GM12891 (cell line): ENCODE measurements at places on chromosomes 7 and 10.

GRCh38 chr10:775245-776075, 86.0 kb upstream of the DIP2C start:
- DNase-seq, result no peak

- no peak for DNase-seq
Measured at GRCh38 chr10:100025576-100025975, 15.8 kb upstream of the DNMBP start.

- DNase-seq, result no peak
Measured at GRCh38 chr10:78634389-78634815, 434.4 kb upstream of the ZMIZ1 start.

DNA sequence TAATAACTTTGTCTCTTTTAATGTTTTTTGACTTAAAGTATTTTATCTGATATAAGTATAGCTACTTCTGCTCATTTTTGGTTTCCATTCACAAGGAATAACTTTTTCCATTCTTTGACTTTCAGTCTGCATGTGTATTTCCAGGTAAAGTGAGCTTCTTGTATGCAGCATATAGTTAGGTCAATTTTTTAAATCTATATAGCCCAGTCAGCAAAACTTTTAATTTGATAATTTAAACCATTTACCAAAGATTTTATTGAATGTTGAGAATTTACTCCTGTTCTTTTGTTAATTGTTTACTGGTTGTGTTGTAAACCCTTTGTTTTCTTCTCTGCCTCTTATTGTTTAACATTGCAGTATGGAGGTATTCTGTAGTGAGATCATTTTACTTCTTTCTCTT, 696.9 kb upstream of the LRRTM3 start:
- no peak for DNase-seq

GRCh38 chr7:4638781-4639575, 43.1 kb upstream of the FOXK1 start:
- no peak for DNase-seq

DNA sequence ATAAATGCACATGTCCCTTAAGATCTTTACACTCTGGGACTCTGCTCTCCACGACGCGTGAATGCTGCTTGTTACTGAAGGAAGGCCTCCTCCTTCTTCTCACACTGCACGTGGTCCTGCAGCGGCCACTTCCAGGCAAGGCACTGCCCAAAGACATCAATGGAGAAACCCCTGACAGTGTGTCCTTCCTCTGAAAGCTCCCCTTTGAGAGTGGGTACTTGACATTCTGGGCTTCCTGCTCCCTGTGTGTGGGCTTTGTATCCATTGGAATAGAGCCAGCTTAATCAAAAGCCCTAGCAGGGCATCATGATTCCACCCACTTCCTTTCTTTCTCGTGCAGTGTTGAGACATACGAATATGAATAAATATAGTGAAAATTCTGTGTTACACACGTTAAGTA, 69.7 kb upstream of the STK17A start:
- DNase-seq, result no peak

- DNase-seq, result no peak
Measured at GRCh38 chr10:62728479-62728878, 76.0 kb upstream of the ADO start.

DNA sequence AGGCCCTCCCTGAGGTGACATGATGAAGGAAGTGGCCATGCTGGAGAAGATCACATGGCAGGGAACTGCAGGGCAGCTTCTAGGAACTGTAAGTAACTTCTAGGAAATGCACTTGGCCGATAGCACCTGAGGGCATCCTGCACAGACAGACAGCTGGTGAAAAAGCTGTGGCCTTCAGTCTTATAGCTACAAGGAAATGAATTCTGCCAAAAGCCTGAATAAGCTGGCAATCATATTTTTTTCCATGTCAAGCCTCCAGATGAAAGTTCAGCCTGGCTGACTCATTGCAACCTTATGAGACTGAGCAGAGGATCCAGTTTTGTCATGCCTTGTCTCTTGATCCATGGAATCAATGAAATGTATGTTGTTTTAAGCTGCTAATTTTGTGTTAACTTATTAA, 91.1 kb upstream of the CACNA2D1 start:
- DNase-seq, result no peak

DNA sequence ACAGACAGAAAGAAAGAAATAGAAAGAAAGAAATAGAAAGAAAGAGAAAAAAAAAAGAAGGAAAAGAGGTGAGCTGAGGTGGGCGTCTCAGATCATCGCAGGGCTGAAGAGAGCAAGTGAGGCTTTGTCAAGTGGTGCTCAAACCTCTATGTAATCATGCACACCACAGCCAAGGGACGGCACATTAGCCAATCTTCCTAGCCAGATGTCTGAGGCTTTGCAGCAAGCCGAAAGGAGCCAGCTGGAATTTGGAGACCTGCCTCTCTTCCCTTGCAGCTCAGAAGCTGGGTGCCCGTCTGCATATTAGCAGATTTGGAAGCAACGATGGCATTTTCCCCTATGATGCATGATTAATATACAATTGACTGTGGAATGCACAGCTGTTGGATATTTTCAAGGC, 52.5 kb downstream of the ADRA2A start:
- DNase-seq, result no peak

- no peak for DNase-seq
Measured at GRCh38 chr7:22167482-22167881, 189.5 kb downstream of the RAPGEF5 start.

DNA sequence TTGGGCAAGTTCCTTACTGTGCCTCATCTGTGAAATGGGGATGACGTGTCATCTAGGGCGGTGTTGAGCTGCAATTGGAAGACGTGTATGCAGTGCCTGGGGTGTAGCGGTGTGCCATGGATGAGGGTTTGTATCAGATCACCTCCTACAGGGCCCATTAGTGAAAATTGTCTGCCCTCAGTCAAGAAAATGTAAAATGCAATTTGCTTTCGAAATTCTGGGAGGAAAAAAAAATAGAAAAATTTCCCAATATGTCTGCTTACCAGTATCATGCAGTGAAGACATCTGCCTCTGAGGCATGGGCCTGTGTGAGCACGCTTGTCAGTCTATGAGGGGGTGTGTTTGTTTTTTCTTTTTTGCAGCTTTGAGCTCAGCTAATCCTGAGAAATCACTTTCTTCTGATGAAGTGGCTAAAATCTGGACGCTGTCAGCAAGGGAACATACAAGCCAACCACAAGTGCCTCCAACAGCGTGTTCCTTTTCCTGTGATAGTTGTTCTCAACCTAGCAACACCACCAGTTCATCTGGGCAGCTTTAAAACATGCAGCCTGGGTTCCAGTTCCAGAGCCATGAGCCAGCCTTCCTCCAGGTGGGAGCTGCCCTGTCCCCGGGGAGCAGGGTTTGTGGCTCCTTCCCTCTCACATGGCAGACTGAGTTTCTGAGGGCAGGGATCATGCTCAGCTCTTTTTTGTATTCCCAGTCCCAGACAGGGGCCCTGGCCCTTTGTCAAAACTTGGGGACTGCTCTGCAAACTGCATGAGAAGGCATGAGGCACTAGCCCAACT, 10.3 kb downstream of the FAM241B start:
- no peak for DNase-seq

GRCh38 chr7:7226407-7226806, 44.1 kb downstream of the C1GALT1 start:
- DNase-seq, result no peak

GRCh38 chr7:15556339-15557105, 5.3 kb downstream of the AGMO start:
- no peak for DNase-seq

DNA sequence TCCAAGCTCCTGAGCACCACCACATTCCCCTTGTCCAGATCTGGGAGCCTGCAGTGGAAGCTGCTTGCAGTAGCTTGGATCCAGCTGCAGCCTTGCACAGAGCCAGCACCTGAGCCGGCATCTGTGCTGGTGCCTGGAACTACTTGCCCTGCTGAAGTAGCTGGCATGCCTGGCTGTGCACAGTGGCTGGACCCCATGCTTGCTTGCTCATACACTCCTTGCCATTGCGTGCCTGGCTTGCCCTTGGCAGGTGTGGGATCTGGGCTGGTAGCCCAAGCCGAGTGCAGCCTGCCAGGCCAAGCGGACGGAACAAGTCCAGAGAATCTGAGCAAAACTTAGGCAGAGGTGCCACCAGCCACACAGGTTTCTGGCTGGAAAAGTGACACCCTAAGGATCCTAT, 759.9 kb downstream of the IPMK start:
- DNase-seq, result no peak

DNA sequence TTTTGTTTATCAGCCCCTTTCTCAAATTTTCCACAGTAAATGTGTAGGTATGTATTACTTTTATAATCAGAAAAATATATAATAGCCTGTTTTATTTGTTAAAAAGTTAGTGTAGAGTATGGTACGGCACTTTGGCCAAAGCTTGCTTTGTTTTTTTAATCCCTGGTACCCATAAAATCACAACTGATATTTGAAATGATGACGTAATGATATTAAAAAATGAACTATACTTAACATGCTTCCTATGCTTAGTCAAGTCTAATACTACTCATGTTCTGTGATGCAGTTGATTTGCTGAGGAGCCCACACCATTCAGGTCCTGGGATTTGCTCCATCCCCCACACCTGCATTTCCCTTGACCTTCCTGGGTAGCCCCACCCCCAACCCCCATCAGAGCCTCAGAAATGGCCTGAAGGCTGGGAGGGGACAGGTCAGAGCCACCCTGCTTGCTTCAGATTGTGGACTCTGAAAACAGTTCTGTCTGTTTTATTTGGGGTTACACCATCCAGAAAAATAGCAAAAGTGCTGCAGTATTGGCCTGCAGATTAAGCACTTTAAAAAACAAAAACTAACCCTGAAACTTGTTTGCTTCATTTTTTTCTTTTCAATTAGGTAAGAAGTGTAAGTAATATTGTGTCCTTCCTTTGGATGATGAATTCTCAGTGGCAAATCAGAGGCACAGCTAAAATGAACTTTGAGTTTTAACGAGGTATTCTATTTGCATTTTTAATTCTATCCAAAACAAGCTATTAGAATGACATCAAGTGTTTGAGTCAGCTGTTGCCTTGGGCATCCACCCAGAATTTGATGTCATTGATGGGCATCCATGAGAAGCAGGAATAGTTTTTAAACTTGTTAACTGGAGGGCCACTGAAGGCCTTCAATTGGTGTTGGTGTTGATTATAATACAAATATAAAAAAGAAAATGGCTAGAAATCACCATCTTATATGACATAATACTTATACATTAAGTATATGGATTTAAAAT, 23.3 kb downstream of the PLCE1 start:
- no peak for DNase-seq

GRCh38 chr10:22615819-22616499, 98.4 kb downstream of the PIP4K2A start:
- DNase-seq, result no peak

DNA sequence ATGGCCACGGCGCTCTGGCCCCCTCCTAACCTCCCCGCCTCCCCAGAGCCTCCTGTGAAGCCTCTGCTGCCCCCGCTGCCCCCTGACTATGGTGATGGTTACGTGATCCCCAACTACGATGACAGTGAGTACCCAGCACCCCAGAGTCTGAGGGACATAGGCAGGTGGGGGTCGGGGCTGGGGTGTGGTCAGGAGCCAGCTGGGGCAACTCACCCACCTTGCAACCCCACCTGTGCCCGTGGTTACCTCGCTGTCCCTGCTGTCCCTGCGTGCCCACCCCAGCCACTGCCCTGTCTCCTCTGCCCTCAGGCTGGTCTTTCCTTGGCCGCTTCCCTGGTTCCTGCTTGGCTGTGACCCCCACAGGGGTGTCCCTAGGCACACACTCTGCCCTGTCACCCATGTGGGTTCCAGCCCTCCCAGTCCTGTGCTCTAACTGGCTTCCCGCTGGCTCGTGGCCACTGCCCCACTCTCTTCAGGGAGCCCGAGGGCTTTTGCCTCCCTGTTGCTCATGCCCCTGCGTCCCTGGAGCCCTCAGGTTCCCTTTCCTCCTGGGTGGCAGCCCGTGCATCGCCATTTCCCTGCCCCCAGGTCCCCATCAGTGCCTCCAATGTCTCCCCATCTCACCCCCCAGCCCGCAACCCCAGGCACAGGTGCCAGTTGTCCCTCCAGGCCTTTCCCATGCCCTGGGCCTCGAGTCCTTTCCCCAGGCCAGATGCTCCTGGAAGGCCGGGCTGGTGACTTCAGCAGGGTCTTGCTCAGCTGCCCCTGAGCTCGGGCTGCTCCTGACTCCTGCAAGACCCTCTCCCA, 4.0 kb downstream of the AEBP1 start:
- DNase-seq, result no peak

- no peak for DNase-seq
Measured at GRCh38 chr10:22605168-22605567, 109.2 kb downstream of the PIP4K2A start.

DNA sequence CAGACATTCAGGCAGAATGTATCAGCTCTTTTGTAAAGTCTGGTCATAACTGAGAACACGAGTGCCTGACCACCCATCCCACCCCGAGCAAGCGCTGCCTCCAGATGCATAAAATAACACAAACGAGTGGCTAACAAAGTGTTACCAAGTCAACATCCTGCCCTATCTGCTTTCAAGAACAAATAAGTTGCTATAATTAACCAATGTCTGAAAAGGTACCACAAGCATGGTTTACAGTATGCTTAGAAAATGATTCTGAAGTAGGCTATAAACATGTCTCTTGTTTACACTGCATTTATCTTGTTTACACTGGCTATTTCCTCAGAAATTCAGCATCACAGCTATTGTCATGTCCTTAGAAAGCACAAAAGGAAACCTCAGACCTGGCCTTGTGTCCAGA, 49.5 kb downstream of the PIK3AP1 start:
- DNase-seq, result no peak

GRCh38 chr7:32659853-32660252, 164.6 kb downstream of the AVL9 start:
- DNase-seq, result no peak

- DNase-seq, result no peak
Measured at GRCh38 chr7:117124591-117125220, 171.4 kb downstream of the ST7 start.

DNA sequence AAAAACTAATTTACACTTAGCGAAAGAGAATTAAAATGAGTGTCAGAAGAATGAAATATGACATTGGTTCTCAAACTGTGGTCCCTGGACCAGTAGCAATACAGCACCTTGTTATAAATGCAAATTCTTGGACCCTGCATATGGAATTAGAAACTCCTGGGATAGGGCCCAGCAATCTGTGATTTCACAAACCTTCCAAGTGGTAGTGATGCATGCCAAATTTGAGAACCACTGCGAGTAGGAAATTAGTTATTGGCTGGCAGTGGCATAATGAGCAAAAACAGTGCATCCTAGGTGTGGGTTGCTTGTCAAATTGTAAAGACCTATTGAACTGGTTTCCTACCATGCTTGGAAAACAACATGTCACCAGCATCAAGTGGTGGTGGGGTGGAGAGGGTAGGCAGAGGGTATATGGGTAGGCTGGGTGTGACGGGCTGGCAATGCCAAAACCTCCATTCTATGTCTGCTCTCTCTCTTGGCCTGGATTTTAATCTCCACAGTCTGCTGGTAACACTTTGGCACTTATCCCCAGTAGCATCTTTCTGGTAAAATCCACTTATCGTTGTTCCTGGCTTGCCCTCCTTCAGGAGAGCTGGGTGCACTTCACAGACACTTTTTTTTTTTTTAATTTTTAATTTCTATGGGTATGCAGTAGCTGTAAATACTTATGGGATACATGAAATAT, 50.0 kb downstream of the ZNF22 start:
- DNase-seq, result no peak

DNA sequence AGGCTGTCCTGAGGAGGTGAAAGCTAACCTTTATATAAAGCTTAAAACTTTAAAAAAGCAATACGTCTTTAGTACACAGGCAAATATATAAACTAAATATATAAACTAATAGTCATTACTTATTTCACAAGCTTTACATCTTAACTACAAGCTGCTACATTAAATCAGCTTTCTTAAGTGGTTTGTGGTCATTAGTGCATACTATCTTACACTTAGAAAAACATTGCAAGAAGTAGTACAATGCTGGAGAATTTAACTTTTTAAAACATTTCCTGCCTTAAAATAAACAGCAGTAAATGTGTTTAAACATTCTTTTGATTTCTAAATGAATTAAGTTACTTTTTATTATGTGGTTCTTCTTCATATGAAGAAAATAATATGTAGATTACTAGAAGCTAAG, 36.3 kb downstream of the MET start:
- DNase-seq, result no peak
